ENCODE measurements at places on chromosomes 5 and 9. TPM values are rescaled to one million over a fixed set of nuclear protein-coding genes. Genes with fewer than 3 reads are reported as not detected.

Gene AFF4
- 163 TPM for total RNA-seq

DNA sequence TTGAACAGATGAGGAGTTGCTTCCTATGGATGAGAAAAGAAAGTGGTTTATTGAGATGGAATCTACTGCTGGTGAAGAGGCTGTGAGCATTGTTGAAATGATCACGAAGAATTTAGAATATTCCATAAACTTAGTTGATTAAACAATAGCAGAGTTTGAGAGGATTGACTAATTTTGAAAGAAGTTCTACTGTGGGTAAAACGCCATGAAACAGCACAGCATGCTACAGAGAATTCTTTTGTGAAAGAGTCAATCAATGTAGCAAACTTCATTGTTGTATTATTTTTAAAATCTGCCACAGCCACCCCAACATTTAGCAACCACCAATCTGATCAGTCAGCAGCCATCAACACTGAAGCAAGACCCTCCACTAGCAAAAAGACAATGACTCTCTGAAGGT lies 309.1 kb downstream of the SPOCK1 start:
- H3K36me3 ChIP-seq, result no peaks in the 10 kb centered on the region
- no peak overlapping the region for H3K27ac ChIP-seq
- no peaks in the 10 kb centered on the region for H3K27me3 ChIP-seq

Gene FBXL7
- 22.4 TPM for total RNA-seq

- peaks cover 9% of the 10 kb centered on the region for H3K36me3 ChIP-seq
- no peak overlapping the region for H3K4me3 ChIP-seq
- no peaks in the 10 kb centered on the region for H3K4me1 ChIP-seq
- H3K27me3 ChIP-seq, result no peaks in the 10 kb centered on the region
These were observed 5.0 kb upstream of the NIPSNAP3B start for GRCh38 chr9:104758974-104759373.

Gene TIFAB
- total RNA-seq, result not detected

DNA sequence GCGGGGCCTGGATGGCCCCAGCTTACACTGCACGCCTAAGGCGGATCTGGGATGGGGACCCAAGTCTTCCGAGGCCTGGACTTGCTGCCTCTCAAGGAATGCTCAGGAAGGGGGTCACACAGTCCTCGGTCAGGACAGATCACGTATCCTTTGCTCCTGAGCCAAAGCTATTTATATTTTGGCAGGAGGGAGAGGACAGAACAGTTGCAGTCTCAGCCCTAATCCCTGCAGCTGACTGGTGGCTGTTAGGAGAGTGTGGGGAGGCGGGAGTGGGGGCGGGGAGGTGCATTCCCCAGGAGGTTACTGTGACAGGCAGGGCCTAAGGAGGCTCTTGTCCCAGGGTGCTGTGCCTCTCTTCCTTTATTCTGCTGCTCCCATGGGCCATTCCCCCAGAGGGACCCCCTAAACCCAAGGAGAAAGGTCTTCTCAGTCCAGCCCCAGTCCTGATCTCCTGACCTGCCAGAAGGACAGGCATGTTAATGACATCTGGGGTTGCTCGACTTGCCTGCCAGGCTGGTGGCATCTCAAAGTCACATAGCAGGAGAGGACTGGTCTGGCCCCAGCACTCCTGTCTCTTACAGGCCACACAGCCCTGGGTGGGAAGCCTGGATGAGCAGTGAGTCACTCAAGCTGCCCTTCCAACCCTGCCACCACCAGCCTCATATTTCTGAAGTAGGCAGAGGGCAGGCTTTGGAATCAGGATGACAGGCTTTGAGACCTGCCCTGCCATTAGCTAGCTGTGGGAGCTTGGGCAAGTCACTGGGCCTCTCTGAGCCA lies 51.9 kb downstream of the COL27A1 start:
- peak; percentile 33 for DNase-seq
- H3K4me1 ChIP-seq, result peaks cover 13% of the 10 kb centered on the region
- no peaks in the 10 kb centered on the region for H3K27me3 ChIP-seq
- no peaks in the 10 kb centered on the region for H3K36me3 ChIP-seq
- no peak overlapping the region for H3K4me3 ChIP-seq

DNA sequence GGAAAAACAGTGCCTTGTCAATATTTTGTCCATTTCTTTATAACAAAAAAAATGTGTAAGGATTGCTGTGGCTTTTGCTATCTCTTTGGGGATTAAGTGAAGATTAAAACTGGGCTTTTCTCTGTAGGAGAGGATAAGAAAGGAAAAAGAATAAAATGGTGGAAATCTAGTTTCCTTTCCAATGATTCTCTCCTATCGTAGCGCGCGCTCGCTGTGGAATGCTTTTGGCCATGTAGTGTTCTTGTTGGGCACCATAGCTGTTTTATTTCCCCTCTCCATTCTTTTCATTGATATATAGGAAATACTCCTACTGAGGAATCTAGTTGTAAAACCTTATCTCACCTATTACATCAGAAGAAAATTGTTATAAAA lies 1.5 kb downstream of the STXBP1 start:
- DNase-seq, result no peak
- peaks cover 6% of the 10 kb centered on the region for H3K4me1 ChIP-seq
- peak overlapping the region; percentile 19 for H3K27ac ChIP-seq
- H3K27me3 ChIP-seq, result peaks cover 17% of the 10 kb centered on the region
- H3K36me3 ChIP-seq, result no peaks in the 10 kb centered on the region

Gene AIF1L
- total RNA-seq, result 20.2 TPM

DNA sequence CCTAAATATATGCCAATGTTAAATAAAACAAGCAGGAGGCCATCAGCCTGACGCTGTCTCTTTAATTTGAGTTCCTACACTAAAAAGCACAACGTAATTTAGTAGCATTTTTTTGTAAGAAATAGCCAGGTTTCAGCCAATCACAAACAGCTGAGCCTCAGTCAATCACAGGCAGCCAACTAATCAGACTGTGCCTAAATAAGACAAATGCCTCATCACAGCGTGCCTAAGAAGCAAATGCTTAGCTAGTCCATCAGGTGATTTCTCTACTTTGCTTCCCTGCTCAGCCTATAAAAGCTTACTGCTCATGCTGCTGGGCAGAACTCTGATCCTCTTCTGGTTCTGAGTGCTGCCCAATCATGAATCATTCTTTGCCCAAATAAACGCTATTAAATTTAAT lies 38.3 kb upstream of the RORB start:
- no peaks in the 10 kb centered on the region for H3K27me3 ChIP-seq
- no peaks in the 10 kb centered on the region for H3K36me3 ChIP-seq
- H3K4me1 ChIP-seq, result no peaks in the 10 kb centered on the region
- H3K4me3 ChIP-seq, result no peak overlapping the region

GRCh38 chr9:135910757-135911156 lies 3.4 kb upstream of the CAMSAP1 start:
- peaks cover 14% of the 10 kb centered on the region for H3K4me1 ChIP-seq
- no peak overlapping the region for H3K27ac ChIP-seq
- H3K27me3 ChIP-seq, result no peaks in the 10 kb centered on the region
- H3K4me3 ChIP-seq, result no peak overlapping the region
- H3K36me3 ChIP-seq, result peaks cover 17% of the 10 kb centered on the region

GRCh38 chr5:157582731-157583620 lies 7.4 kb upstream of the ADAM19 start:
- H3K27me3 ChIP-seq, result no peaks in the 10 kb centered on the region
- no peak overlapping the region for H3K4me3 ChIP-seq
- H3K36me3 ChIP-seq, result no peaks in the 10 kb centered on the region
- peaks cover 7% of the 10 kb centered on the region for H3K4me1 ChIP-seq

- H3K4me1 ChIP-seq, result no peaks in the 10 kb centered on the region
- H3K36me3 ChIP-seq, result peaks cover 3% of the 10 kb centered on the region
- H3K27me3 ChIP-seq, result peaks cover 18% of the 10 kb centered on the region
- no peak overlapping the region for H3K4me3 ChIP-seq
- no peak overlapping the region for H3K27ac ChIP-seq
These were observed 1.3 kb upstream of the TMEM210 start for GRCh38 chr9:137172901-137173795.

Gene GRXCR2
- total RNA-seq, result not detected

DNA sequence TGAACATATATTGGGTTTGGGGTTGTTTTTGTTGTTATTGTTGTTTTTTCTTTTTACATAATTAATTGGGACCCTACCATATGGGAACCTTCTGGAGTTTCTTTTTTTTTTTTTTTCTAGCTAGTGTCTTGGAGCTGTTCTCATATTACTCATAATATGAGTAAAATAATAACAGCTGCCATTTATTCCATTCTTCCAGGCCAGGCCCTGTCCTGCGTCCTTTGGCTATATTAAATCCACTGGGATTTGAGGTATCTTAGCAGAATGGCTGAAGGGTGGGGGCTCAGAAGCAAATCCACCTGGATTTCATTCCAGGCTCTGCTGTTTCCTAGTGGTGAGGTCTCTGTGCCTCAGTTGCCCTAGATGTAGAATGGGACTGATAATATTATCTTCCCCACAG lies 47.2 kb upstream of the RPL26L1 start:
- peak overlapping the region; percentile 89 for H3K27ac ChIP-seq
- no peaks in the 10 kb centered on the region for H3K27me3 ChIP-seq
- peaks cover 33% of the 10 kb centered on the region for H3K4me1 ChIP-seq
- peaks cover 22% of the 10 kb centered on the region for H3K36me3 ChIP-seq

- DNase-seq, result no peak
- no peak overlapping the region for H3K4me3 ChIP-seq
- H3K36me3 ChIP-seq, result peaks cover 4% of the 10 kb centered on the region
- H3K27me3 ChIP-seq, result no peaks in the 10 kb centered on the region
- H3K4me1 ChIP-seq, result peaks cover under 1% of the 10 kb centered on the region
- H3K27ac ChIP-seq, result no peak overlapping the region
These were observed 4.4 kb downstream of the CEP72 start for GRCh38 chr5:616484-617039.

- H3K27me3 ChIP-seq, result no peaks in the 10 kb centered on the region
- peaks cover 39% of the 10 kb centered on the region for H3K4me1 ChIP-seq
- no peak overlapping the region for H3K27ac ChIP-seq
- H3K36me3 ChIP-seq, result no peaks in the 10 kb centered on the region
These were observed 103.5 kb upstream of the COL5A1 start for GRCh38 chr9:134537951-134538641.

Gene AOPEP
- total RNA-seq, result 73.2 TPM

DNA sequence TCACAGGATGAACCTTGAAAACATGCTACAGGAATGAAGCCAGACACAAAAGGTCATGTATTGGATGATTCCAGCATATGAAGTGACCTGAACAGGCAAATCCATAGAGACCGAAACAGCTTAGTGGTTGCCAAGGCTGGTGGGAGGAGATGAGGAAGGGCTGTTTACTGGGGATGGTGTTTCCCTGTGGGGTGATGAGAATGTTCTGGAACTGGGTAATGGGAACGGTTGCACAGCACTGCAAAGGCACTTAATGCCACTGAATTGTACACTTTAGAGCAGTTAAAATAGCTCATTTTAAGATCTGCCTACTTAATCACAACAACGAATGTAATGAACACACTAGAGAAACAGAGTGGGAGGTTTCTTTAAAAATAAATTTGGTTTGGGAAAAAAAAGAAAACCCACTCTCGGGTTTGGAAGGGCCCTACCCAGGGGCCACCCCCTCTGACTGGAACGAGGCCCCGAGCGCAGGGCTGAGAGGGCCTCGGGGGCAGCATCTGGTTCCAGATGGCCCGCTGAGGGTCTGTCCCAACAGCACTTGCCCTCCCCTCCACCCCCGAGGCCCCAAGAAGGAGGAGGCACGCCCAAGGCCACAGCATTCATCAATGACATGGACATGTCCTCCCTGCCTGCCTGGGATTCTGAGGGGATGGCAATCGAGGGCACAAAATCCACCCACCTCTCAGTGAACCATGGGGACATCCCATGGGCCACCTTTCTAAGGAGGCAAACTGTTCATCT lies 31.7 kb downstream of the SARDH start:
- no peak for DNase-seq
- H3K27ac ChIP-seq, result no peak overlapping the region
- no peaks in the 10 kb centered on the region for H3K36me3 ChIP-seq
- H3K4me1 ChIP-seq, result peaks cover 31% of the 10 kb centered on the region
- no peak overlapping the region for H3K4me3 ChIP-seq

Gene OR1Q1
- not detected for total RNA-seq

DNA sequence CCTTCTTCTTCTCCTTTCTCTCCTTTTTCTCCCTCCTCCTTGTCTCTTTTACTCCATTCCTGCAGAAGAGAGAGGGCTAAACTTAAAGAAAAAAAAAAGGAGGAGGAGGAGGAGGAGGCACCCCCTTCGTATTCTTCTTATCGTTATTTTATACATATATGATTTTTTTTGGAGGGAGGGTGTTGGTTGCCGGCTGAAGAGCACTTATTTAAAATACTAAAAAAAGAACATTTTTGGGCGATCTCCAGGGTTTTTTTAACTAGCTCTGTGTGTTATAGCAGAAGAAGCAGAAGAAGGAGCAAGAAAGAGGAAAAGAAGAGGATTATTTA lies 381 bp downstream of the NR2F1 start:
- no peak for DNase-seq
- peaks cover 14% of the 10 kb centered on the region for H3K4me1 ChIP-seq
- H3K27me3 ChIP-seq, result no peaks in the 10 kb centered on the region
- H3K27ac ChIP-seq, result peak overlapping the region; percentile 86
- H3K36me3 ChIP-seq, result no peaks in the 10 kb centered on the region

GRCh38 chr9:29844251-29844650 lies 2271.0 kb upstream of the C9orf72 start:
- no peaks in the 10 kb centered on the region for H3K27me3 ChIP-seq
- no peaks in the 10 kb centered on the region for H3K4me1 ChIP-seq
- DNase-seq, result no peak
- no peak overlapping the region for H3K27ac ChIP-seq
- H3K4me3 ChIP-seq, result no peak overlapping the region

GRCh38 chr9:104992659-104993058 lies 64.7 kb upstream of the ABCA1 start:
- peak; percentile 88 for DNase-seq
- H3K27ac ChIP-seq, result peak overlapping the region; percentile 92
- H3K36me3 ChIP-seq, result no peaks in the 10 kb centered on the region

GRCh38 chr9:79210541-79211243 lies 361.1 kb upstream of the TLE4 start:
- no peaks in the 10 kb centered on the region for H3K4me1 ChIP-seq
- no peak overlapping the region for H3K4me3 ChIP-seq
- no peak for DNase-seq
- H3K36me3 ChIP-seq, result no peaks in the 10 kb centered on the region

DNA sequence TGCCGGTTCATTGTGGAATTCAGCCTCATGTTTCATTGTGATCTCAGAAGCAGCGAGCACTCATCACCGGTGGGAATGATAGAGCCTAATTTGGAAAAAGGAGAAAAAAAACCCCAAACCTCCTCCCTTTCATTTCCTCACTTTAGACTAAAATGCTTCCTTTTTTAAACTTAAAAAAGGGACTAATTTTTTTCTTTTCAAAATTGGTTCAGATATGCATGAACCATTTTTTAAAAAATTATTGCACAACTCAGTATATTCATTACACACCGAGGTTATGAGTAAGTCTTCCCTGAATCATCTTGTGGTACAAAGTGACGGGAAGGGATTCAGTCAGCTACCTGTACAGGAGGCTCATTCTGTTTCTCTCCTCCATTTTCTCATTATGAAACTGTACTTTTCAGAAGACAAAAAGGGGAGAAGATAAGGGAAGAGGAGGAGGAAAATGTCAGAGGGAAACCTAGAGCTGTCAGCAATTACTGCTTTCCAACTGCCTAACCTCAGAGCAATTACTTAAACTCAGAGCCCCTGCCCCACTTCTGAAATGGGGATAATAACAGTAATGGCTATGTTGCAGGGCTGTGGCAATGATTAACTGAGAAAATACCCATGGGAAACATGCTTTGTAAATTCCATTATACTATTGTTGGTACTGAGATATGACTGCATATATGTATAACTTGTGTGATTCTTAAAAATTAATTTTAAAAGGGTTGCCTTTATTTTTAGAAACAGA lies 24.0 kb downstream of the GALNT10 start:
- H3K27me3 ChIP-seq, result no peaks in the 10 kb centered on the region
- peak overlapping the region; percentile 60 for H3K27ac ChIP-seq
- no peak overlapping the region for H3K4me3 ChIP-seq
- H3K4me1 ChIP-seq, result peaks cover 18% of the 10 kb centered on the region
- peak; percentile 86 for DNase-seq

Gene PIP5K1B
- 1.3 TPM for total RNA-seq

GRCh38 chr5:81949462-81949861 lies 22.4 kb upstream of the ATG10 start:
- no peak for DNase-seq
- H3K4me3 ChIP-seq, result no peak overlapping the region
- H3K27me3 ChIP-seq, result no peaks in the 10 kb centered on the region
- no peak overlapping the region for H3K27ac ChIP-seq
- H3K4me1 ChIP-seq, result no peaks in the 10 kb centered on the region
- H3K36me3 ChIP-seq, result no peaks in the 10 kb centered on the region
